ENCODE measurements at places on chromosomes 4 and X.

DNA sequence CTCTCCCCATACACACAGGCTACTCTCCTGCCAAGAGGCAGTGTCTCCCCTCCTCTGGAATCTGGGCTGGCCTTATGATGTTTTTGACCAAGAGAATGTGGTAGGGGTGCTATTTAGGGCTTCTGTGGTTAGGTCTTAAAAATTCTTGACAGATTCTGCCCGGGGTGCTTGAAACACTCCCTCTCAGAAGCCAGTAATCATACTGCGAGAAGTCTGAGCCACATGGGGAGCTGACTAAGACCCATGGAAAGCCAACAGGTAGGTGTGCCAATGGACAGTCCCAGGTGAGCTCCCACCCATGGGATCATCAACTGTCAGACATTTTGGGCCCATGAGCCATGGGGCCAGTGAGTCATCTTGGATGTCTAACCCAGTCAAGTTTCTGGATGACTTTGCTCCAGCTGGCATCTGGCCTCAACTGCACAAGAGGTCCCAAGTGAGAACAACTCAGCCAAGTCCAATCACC, 315.7 kb downstream of the FBXW7 start:
- DNase-seq = no peak

- DNase-seq = no peak
Measured at GRCh38 chrX:153727123-153727931, 2.7 kb downstream of the ABCD1 start.

- DNase-seq = no peak
Measured at GRCh38 chrX:44669626-44670025, 127.0 kb upstream of the FUNDC1 start.

DNA sequence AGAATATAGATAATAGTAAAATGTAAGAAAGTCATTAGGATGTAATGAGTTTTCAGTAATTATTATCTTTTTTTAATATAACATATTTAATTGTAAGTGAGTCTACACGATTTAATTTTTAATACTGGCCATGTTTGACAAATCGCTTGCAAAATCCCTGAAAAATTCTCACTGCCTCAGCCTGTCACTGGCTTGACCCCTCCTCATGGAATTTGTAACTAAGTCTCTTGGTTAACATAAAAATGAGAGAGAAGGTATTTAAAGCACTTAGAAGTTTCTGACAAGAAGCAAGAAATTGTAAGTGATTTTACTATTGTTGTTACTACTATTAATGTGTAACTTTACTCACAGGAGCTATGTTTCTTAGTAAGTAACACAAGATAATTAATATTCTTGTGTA, 237.9 kb upstream of the GK2 start:
- DNase-seq = no peak

- DNase-seq = no peak
Measured at GRCh38 chrX:51825436-51825835, 68.0 kb upstream of the MAGED1 start.

DNA sequence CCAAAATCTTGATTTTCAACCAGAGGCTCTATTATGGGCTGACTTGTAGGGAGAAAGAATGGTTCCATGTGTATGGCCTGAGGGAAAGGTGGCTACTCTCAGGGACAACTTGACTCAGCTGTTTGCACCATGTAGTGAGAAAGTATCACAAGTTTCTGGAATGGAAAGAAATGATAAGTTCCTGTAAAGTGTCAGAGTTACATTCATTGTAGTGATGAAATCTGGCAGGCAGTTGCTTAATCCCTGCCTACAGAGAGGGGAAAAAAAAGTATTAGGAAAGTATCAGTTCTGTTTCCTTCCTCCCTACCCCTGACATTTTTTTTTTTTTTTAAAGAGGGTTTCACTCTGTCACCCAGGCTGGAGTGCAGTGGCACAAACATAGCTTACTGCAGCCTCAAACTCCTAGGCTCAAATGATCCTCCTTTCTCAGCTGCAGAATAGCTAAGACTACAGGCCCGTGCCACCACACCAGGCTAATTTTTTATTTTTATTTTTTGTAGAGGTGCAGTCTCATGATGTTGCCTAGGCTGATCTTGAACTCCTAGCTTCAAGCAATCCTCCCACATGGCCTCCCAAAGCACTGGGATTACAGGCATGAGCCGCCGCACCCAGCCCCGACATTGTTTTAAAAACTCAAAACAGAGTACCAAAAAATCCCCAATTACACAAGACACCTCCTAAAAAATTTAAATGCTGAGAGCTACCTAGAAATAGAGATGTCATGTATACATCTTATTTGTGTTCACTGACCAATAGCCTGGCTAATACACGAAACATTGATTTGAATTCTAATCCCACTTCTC, 4.8 kb upstream of the FBXL5 start:
- DNase-seq = no peak

DNA sequence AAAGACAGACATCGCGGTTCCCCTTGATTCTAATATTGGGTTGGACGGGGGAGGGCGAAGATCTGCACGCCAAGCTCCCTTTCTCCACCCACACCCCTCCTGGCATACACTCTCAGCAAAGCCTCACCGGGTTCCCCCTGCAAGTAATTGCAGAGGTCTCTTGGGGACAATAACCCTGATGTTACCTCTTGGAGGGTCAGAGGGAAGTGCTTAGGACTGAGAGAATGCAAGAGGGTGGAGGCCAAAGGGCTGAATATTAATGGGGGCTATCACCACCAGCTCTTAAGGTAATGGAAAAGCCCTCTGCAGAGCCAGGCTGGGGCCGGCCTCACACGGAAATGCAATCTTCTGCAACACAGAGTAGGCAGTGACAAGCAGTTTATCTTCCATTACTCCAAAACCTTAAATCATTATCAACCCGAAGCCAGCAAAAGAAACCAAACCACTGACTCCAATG, 344.1 kb upstream of the GATB start:
- no peak for DNase-seq

- no peak for DNase-seq
Measured at GRCh38 chr4:100312615-100313350, 122.5 kb upstream of the DDIT4L start.

DNA sequence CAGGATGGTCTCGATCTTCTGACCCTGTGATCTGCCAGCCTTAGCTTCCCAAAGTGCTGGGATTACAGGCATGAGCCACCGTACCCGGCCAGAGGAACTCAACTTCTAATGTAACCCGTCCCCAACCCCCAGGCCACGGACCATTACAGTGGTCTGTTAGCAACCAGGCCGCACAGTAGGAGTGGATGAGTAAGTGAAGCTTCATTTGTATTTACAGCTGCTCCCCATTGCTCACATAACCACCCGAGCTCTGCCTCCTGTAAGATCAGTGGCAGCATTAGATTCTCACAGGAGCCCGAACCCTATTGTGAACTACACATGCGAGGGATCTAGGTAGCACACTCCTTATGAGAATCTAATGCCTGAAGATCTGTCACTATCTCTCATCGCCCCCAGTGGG, 119.6 kb downstream of the SHROOM3 start:
- no peak for DNase-seq

GRCh38 chr4:137664046-137664387, 131.7 kb upstream of the PCDH18 start:
- no peak for DNase-seq

- DNase-seq = no peak
Measured at GRCh38 chr4:151782296-151782695, 21.5 kb upstream of the GATB start.

DNA sequence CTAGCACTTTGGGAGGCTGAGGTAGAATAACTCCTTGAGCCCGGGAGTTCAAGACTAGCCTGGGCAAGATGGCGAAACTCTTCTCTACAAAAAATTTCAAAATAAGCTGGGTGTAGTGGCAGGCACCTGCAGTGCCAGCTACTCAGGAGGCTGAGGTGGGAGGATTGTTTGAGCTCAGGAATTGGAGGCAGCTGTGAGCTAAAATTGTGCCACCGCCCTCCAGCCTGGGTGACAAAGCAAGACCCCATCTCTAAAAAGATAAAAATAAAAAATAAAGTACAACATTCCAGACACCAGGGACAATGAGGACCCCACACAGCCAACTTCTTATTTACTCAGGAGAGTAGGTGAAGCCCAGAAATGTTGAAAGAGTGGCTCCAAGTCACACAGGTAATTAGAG, 53.0 kb downstream of the APBB2 start:
- DNase-seq = no peak

GRCh38 chr4:97016186-97016907, 1126.9 kb downstream of the STPG2 start:
- DNase-seq = no peak

GRCh38 chr4:140094438-140095420, 59.3 kb downstream of the MAML3 start:
- peak; percentile 29 for DNase-seq

DNA sequence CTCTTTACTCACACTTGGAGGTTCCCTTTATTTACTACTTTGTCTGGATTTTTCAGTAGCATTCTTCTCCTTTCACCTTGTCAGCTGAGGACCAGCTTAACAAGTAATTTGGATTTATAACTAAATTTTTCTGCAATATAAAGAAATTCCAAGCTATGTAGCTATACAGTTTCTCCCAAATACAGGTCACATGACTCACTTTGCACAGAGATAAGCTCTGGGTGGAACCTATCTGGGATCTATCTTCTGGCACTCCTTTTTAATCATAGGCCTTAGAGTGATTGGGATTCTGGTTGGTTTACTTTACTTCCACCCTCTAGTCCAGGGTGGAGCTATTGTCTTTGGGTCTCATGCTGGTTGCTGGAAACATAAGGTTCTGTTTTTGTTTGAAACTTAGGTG, 34.9 kb upstream of the STK26 start:
- no peak for DNase-seq

GRCh38 chr4:15354371-15355297, 73.2 kb upstream of the C1QTNF7 start:
- no peak for DNase-seq

GRCh38 chr4:154779362-154779947, 1.6 kb upstream of the RBM46 start:
- no peak for DNase-seq

DNA sequence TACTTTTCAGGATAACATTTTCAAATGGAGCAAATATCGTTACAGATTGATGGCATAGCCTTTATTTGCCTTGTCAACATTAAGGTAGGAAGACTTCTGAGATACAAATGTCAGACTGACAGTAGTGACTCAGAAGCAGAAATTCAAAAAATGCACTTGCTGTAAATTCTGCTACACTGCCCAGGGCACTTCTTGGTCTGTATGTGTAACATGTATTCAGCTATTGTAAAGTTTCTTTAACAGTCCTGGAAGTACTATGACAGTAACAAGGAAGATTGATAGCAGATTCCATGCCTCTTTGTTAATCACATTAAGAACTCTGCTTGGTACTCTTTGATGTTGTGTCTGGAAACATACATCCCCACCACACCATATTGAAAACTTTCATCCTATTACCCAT, 69.6 kb upstream of the PCDH18 start:
- DNase-seq = no peak

GRCh38 chrX:30931920-30932319, 42.9 kb upstream of the TAB3 start:
- no peak for DNase-seq

- no peak for DNase-seq
Measured at GRCh38 chr4:162239992-162240769, 76.4 kb upstream of the FSTL5 start.

- no peak for DNase-seq
Measured at GRCh38 chrX:50719614-50720013, 94.4 kb downstream of the SHROOM4 start.

DNA sequence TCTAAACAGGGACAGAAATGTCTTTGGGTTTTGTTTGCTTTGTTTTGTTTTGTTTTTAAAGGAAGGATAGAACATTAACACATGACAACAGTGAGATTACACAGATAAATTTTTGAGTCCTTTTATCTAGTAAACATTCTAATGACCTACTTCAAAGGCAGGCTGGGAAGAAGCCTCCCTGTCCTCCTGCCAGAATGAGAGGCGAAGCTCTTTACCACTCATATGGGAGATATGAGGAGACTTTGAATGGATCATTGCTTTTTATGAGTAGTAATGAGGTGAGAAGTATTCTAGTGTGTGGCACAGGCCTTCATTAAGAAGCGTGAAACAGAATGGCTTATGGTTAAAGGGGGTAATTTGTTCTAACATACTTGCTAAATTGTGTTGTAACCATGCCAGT, 172.0 kb downstream of the FBXO8 start:
- DNase-seq = no peak

GRCh38 chr4:42361456-42361855, 35.8 kb upstream of the SHISA3 start:
- DNase-seq = no peak

DNA sequence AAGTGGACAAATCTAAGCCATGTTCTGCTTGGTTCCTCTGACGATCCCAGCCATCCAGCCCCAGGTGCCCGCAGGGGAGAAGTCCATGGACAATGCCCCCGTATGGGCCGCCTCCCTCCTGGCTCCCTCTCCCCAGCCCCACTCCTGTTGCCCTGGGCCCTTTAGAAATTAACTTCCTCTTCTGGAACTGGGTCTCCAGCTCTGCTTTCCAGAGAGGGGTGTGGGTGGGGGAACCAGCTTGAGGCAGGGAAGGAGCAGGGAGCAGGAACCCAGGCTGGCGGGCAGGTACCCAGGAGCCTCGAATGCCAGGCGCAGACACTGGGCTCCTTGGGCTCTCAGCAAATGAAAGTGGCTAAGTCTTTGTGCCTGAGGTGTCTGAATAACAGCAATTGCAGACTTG, 12.7 kb upstream of the ABLIM2 start:
- no peak for DNase-seq

- no peak for DNase-seq
Measured at GRCh38 chrX:9789555-9789954, 3.3 kb downstream of the SHROOM2 start.
